Activated CD4-positive, CD25-positive, alpha-beta regulatory T cell treated with anti-CD3 and anti-CD28 coated beads, Interleukin-2, amount 50 U/mL, for 24 hours (primary cell): ENCODE measurements at places on chromosomes 12 and 14.

DNA sequence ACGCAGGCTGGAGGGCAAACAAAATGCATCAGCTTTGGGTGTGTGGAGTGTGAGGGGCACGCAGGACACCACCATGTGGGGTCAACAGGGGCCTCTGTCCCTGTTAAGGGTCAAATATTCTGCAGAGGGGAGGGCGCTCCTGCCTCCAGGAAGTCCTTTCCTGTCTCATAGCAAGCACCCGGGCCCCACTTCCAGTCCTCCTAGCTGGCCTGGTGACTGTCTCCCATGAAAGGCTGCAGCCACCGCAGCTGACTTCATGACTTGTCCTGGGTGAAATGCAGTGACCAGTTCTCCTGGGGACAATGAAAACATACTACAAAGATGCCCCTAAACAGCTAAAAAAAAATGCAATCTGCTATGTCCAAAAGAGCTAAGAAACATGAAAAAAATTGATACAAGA, 53.6 kb downstream of the LGMN start:
- ATAC-seq: no peak

DNA sequence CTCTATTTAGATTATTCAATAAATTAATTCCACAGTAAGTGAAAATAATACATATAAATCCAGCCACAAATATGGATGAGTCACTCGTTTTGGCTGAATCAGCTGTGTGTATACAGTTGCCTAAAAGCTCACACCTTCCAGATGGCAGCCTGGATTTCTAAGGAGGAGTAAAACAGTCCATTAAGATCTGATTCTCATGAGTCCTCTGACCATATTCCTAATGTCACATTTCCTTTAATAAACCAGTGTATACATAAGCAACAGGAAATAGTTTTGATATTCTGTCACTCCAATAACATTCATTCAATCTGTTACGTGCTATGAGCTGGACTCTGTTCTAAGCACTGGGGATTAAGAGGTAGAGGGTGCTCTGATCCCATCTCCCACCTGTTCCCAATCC, 21.8 kb downstream of the MDM1 start:
- no peak for ATAC-seq

DNA sequence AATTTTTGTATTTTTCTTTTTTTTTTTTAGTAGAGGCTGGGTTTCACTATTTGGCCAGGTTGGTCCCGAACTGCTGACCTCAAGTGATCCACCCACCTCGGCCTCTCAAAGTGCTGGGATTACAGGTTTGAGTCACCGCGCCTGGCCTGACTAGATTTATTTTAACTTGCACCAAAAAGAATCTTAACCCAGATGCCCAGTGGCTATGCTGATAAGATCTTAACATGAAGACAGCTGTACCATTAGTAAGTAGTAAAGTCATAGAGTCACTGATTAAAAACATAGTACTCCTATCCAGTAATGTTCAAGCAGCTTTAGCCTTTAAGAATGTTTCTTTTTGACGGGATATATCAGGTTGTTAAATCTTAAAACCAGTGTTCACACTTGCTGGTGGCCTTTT, 1061.8 kb upstream of the FLRT2 start:
- no peak for ATAC-seq

DNA sequence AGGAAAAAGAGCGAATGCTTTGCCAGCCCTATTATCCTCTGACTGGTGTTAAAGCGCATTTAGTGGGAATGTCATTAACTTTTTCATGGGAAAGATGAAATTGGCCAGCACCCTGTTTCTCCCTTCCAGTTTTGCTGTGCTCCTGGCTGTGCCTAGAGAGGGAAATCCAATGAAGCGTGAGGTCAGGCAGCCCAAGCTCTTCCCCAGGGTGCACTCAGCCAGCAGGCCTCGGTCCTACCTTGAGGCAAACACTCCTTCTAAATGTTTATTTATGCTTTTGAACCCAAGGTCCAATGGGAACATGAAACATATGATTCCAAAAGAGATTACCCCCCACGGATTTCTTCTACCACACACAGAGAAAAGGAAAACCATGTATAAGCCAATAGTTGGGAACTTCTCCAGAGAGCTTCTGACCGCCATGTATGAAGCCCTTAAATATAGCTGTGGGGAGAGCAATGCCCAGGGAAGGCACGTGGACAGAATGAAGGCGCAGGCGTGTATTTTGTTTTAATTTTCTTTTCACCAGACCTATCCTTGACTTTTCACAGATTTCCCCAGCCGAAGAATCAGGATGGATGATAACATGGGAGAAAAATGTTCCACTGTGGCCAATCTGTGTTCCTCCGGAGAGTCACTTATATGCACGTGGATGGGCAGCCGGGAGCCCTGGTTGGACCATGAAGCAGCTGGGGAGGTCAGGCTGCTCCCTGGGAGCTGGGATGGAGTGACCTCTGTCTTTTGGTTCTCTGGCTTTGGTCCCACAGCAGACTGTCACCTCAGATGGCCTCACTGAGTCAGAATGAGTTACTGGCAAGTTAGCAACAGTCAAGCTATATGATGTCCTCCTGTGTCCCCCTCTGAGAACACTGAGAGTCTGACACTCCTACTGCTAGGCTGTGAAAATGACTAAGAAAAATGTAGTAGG, 37.3 kb downstream of the GPR135 start:
- ATAC-seq: no peak

DNA sequence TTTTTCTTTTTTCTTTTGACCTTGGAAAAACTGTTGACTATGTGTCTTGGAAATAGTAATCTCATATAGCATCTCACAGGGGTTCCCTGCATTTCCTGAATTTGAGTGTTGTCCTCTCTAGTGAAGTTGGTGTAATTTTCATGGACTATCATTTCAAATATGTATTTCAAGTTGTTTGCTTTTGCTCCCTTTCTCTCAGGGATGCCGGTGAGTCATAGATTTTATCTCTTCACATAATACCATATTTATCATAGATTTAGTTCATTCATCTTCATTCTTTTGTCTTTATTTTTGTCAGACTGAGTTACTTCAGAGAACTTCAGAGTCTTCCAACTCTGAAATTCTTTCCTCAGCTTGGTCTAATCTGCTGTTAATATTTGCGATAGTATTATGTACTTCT, 1320.6 kb downstream of the LRFN5 start:
- no peak for ATAC-seq

DNA sequence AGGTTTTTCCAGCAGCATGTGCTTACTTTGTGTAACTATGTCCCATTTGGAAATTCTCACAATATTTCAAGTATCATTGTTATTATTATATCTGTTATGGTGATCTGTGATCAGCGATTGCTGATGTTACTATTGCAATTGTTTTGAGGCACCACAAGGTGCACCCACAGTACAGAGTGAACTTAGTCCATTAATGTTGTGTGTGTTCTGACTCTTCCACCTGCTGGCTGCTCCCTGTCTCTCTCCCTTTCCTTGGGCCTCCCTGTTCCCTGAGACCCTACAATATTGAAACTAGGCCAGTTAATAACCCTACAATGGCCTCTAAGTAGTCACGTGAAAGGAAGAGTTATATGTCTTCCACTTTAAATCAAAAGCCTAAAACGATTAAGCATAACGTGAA, 153.9 kb downstream of the PIK3C2G start:
- no peak for ATAC-seq

- ATAC-seq: no peak
Measured at GRCh38 chr14:105495101-105495989, 4.3 kb downstream of the TEDC1 start.

GRCh38 chr12:8678661-8679111, 16.1 kb upstream of the MFAP5 start:
- ATAC-seq: no peak

- no peak for ATAC-seq
Measured at GRCh38 chr12:115000038-115000437, 316.1 kb upstream of the TBX3 start.

GRCh38 chr14:49461529-49462401, 124.4 kb downstream of the RPS29 start:
- ATAC-seq: peak; percentile 75

DNA sequence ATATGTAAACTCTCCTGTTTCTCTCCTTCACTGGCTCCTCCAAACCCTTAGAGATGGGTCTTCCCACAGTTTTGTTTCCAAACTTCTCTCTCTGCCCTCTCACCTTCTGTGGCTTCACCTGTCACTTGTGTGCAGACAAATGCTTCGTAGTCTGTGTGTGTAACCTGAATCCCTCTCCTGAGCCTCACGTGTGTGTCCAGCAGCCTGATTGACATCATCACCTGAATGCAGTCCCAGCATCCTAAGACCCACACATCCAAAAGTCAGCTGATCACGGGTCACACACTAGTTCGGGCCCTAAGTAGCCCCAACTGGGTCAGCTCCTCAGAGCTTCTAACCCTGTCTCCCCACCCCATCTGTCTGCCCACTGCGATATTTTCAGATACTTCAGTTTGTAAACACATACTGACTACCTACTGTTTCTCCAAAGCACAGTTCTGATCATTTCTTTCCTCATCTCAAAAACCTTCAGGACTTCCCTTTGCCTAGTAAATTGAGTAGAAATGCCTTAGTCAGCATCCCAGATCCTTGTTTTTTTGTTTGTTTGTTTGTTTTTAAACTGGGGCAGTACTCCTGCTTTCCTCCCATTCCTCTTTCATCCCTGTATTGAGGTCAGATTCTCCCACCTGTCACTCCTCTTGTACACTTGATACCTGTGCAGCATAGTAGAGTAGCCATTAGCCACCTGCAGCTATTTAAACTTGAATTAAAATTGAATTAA, 23.7 kb downstream of the FNTB start:
- no peak for ATAC-seq

DNA sequence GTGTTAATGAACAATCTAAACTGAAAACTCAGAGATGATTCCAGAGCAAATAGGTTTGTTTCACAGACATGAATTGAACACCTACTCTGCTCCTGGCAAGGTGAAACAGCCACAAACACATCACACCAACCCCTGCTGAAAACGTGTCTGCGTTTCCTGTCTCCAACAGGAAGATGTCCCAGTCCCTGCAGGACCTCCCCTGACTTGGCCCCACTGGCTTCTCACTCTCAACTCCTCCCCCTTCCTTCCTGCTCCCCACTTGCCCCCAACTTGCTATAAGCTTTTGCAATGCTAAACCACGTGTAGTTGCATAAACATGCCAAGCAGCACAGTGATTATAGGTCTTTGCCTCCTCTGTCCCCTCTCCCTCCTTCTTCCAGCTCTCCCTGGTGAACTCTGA, 567.6 kb downstream of the BCL11B start:
- peak; percentile 28 for ATAC-seq

GRCh38 chr12:6181166-6181565, 19.0 kb upstream of the CD9 start:
- ATAC-seq: no peak

DNA sequence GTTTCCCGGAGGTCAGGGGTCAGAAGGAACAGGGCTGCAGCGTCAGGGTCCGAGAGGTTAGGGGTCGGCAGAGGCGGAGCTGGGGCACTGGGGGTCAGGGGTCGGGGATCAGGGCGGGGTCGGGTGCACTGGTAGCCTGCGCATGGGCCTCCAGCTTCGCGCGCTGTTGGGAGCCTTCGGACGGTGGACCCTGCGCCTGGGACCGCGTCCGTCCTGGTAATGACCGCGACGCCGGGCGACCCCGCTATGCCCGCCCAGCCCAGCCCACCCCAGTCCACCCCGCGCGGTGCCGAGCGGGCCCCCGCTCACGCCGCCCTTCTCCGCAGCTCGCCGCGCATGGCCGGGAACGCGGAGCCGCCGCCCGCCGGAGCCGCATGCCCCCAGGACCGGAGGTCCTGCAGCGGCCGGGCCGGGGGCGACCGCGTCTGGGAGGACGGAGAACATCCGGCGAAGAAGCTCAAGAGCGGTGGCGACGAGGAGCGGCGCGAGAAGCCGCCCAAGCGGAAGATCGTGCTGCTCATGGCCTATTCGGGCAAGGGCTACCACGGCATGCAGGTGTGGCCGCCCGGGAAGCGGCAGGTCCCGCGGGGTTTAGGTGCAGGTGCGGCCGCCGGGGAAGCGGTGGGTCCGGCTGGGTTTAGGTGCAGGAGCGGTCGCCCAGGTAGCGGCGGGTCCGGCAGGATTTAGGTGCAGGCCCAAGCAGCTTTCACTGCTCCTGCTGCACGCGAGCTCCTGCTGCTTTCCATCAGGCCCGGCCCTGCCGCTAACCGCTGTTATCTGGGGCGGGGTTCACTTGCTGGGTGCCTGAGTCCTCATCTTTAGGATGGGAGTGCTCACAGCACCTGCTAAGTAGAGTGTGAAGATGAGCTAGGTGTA, 743 bp downstream of the PUS1 start:
- peak; percentile 11 for ATAC-seq

- no peak for ATAC-seq
Measured at GRCh38 chr12:124021007-124021406, 48.0 kb downstream of the ZNF664 start.

GRCh38 chr12:54222609-54223008, 33.8 kb upstream of the SMUG1 start:
- no peak for ATAC-seq

DNA sequence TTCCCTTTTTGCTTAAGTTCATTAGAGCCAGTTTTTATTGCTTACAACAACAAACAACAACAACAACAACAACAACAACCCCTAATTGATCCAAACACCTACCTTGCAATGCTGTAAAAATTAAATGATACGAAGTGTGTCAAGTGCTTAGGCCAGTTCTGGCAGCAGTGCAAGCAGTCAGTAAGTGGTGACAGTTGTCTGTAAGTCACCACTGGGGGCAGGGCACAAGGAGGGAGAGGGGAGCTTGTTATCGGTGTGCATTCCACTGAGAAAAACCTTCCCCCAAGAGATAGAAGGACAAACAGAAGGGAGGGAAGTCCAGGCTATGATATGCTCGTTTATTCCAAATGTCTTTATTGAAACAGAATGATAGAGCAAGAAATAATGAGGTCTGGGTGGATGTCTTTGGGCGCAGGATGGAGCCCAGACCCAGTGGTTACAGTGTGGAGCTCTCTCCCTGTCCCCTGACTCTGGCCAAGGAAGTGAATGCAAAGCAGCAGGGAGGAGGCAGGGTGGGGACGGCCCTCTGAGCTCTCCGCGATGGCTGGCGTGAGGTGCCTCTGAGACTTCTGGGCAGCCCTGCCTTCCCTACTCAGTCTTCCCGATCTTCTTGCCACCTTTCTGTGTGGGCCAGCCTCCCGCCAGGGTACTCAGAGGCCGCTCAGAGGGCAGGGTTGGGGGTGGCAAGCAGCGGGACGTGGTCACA, 6.5 kb downstream of the SLC22A17 start:
- ATAC-seq: no peak

- ATAC-seq: peak; percentile 92
Measured at GRCh38 chr12:57899010-57899662, 42.2 kb upstream of the ATP23 start.

- ATAC-seq: no peak
Measured at GRCh38 chr12:117867348-117867747, 101.4 kb downstream of the KSR2 start.

DNA sequence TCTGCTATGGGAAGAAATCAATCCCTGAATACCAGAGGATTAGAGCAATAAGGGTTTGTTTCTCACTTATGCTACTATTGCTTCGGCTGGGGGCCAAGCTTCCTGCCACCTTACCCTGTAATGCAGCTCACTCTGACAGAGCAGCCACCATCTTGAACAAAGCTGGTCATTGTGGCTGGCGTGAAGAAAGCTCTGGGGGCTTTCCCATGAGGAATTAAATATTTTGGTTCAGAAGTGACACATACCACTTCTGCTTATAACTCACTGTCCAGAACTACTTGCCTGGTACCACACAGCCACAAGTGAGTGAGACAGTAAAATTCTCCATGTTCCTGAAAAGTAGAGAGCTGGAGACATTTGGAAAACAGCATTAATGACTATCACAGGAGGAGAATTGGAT, 82.6 kb downstream of the GALNT8 start:
- ATAC-seq: no peak
